Activated CD8-positive, alpha-beta T cell treated with anti-CD3 and anti-CD28 coated beads, Interleukin-2, amount 10 ng/mL, durations not matched to agents 7 days and 5 days (primary cell): ENCODE measurements at places on chromosomes 16 and 17. TPM values are rescaled to one million over a fixed set of nuclear protein-coding genes. Genes with fewer than 3 reads are reported as not detected.

ALDH3A1 gene
- not detected for total RNA-seq

GRCh38 chr17:4108397-4108796 is 34.4 kb downstream of the ZZEF1 start:
- no peaks in the 10 kb centered on the region for H3K27me3 ChIP-seq

DNA sequence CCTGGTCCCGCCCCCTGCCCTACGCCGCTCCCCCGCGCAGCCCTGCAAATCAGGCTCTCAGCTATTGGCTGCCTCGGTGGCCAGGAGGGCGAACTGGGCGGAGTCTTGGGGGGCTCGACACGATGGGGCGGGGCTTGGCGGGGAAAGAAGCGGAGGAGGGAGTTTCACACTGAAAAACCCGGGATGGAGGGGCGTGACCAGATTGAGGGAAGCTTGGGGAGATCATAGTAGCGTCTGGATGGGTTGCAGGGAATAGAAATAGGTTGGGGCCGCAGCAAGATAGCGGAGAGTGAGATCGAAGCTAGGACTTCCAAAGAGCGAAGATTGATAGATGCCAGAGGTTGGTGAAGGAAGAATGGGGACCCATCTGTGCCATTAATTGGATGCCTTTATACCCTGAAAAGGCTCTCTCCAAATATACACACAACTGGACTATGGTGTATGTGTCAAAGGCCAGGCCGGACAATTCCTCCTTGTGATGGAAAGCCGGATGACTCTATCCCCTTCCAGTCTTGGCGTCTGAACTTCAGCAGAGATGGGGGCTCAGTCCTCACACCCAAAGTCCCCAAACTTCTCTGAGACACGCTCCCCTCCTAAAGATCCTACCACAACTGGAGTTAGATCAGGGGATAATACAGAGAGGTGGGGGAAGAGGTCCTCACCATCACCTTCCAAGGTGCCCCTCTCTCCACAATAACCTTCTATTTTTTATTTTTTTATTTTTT is 376 bp upstream of the STAC2 start:
- H3K27me3 ChIP-seq: peaks cover 40% of the 10 kb centered on the region
- peak overlapping the region; percentile 68 for H3K4me3 ChIP-seq
- no peak overlapping the region for H3K27ac ChIP-seq
- H3K36me3 ChIP-seq: peaks cover 3% of the 10 kb centered on the region

DNA sequence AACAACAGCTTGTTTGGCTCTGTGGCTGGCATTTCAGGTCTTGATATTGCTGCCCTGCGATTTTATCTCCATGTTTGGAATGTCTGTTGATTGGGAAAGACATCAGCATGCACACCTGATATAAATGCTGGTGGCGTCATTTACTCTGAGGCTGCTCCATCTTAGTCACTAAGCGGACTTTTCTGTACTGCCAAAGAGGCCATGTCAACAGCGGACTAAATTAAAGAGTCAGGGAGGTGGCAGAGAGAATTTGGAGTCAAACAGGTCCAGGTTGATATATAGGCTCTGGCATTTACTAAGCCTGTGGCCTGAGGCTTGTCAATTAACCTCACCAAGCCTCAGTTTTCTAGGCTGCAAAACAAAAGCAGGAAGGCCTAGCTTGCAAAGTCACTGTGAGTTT is 6.2 kb downstream of the RBFOX1 start:
- H3K4me3 ChIP-seq: no peak overlapping the region
- H3K27ac ChIP-seq: no peak overlapping the region
- H3K27me3 ChIP-seq: no peaks in the 10 kb centered on the region
- H3K4me1 ChIP-seq: no peaks in the 10 kb centered on the region

DNA sequence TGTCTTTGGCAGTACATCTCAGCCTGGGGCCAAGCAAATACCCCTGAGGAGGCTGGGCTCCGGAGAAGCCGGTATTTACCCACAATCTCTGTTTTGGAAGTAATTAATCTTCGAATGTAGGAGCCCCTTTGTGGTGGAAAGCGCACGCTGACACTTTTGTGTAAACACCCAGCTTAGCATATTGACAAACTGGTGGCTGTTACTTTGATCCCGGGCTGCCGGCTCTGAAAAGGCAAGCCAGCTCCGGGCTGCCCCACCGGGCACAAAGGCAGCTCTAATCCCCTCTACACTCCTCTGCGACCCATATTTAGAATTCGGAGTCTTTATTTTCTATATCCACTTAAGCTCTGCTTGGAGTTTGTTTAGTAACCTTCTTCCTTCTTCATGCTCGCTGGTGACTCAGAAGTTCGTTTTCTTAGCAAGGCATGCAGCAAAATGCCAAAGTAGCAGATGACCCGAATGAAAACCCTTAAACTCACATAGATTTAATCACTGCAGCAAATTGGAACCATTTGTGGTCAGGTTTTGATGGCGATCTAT is 144.0 kb upstream of the IRX3 start:
- peaks cover 16% of the 10 kb centered on the region for H3K27me3 ChIP-seq
- H3K4me3 ChIP-seq: no peak overlapping the region
- H3K36me3 ChIP-seq: no peaks in the 10 kb centered on the region
- no peak overlapping the region for H3K27ac ChIP-seq

GRCh38 chr16:30985401-30986128 is 558 bp downstream of the HSD3B7 start:
- H3K36me3 ChIP-seq: peaks cover 19% of the 10 kb centered on the region
- H3K4me3 ChIP-seq: peak overlapping the region; percentile 52
- no peaks in the 10 kb centered on the region for H3K27me3 ChIP-seq
- DNase-seq: no peak
- peak overlapping the region; percentile 43 for H3K27ac ChIP-seq
